Effector CD8-positive, alpha-beta T cell (primary cell): ENCODE measurements at places on chromosomes 4 and X.
A peak's percentile ranks its signal among the peaks of the same experiment; 100 is the strongest.

DNA sequence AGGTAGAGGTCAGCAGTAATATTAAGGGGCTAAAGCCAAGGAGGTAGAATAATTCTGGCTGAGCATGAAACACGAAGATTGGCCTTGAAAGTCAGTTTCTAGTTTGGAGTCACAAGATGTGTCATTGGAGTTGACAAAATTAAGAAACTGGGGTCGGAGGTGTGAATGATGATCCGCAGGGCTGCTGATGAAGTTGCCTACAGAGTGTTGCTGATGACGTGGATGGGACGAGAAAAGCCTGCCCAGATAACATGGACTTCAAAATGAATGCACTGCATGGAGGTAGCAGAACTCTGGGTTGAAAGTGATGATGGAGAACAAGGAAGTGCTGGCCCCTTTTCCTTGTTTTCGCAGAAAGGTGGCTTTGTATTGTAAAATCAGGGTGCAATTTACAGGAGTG lies 60.5 kb downstream of the DTHD1 start:
- no peak for DNase-seq

DNA sequence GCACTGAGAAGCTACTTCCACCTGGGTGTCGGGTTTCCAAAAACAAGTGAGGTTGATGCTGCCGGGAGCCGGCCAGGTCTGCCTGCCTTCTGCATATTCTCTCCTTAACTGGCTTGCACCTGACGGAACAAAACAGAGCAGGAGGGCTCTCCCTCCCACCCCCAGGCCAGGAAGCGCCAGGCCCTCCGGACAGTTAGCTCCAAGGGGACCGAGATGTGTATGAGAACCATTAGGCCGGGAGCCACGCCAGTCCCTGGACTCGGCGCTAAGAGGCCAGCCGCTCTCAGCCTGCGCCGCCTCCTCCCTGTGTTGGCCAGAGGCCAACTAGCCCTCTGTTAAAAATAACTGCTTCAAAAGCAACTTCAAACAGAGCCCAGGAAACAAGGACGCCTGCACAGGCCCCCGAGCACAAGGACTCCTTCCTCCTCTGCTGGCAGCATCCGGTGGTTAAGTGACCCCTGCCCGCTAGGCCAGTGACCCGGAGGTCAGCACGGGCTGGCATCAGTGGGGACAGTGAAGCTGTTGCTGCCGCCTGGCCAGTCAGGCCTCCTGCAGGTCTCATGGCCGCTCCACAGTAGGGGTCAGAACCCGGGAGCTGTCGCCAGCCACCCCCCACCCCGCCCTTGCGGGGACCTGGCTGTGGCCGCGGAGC lies 107.9 kb downstream of the ABLIM2 start:
- no peak for DNase-seq

DNA sequence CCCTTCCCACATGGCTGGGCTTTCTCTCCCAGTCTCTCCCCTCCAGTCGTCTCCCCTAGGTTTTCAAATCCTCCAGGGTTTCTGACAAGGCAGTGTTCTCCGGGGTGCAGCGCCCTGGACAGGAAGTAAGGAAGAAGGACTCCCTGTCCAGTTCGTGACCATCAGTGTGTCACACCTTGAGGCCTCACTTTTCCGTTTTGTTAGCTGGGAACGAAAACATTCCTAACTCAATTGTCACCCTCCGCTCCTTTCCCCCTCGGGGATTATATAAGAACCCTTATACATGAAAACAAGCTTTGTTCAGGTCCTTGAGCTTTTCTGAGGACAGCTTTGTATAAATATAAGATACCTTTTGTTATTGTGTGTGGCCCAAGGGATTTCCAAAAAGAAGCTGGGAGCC lies 92.1 kb downstream of the KDR start:
- DNase-seq: no peak

GRCh38 chr4:37999000-37999716 lies 39.0 kb downstream of the PTTG2 start:
- DNase-seq: no peak

DNA sequence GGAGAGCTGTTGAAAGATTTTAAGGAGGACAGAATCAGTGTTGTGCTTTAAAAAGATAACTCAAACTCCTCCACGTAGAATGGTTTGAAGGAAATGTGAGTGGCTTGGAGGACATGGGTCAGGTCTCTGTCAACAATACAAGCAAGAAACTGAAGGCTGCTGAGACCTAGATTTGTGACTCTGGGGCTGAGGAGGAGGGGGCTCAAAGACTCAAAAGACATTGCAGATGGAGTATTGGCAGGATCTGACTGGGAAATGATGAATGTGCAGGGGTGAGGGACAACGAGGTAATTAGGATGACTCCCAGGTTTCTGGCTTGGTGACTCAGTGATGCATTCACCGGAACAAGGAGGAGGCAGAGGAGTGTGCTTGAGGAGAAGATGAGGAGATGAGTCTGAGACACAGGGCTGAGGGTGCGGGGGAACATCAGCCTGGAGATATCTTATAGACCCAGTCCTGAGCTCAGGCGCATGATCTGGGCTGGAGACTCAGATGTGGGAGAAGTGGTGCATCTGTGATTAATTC lies 3.3 kb upstream of the RPS4X start:
- DNase-seq: no peak

DNA sequence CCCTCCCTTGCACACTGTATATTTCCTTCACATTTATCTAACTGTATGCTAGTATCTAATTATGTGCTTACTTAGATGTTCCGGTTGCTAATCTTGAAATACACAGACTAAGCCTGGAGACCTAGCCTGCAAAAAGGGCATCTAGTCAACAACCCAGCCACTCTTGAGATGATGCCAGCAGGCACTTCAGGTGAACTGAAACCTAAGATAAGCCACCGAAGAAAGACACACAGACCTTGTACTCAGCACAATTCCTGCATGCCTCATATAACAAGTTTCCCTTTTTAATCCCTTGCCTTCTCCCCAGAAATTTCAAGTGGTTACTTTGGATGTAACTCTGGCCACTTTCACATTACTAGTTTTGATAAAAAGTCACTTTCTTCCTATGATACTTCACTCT lies 2506.6 kb downstream of the ARAP2 start:
- no peak for DNase-seq

GRCh38 chr4:167606551-167606950 lies 372.3 kb upstream of the SPOCK3 start:
- no peak for DNase-seq

- no peak for DNase-seq
These were observed 105.4 kb upstream of the DIAPH2 start for GRCh38 chrX:96579252-96579651.

DNA sequence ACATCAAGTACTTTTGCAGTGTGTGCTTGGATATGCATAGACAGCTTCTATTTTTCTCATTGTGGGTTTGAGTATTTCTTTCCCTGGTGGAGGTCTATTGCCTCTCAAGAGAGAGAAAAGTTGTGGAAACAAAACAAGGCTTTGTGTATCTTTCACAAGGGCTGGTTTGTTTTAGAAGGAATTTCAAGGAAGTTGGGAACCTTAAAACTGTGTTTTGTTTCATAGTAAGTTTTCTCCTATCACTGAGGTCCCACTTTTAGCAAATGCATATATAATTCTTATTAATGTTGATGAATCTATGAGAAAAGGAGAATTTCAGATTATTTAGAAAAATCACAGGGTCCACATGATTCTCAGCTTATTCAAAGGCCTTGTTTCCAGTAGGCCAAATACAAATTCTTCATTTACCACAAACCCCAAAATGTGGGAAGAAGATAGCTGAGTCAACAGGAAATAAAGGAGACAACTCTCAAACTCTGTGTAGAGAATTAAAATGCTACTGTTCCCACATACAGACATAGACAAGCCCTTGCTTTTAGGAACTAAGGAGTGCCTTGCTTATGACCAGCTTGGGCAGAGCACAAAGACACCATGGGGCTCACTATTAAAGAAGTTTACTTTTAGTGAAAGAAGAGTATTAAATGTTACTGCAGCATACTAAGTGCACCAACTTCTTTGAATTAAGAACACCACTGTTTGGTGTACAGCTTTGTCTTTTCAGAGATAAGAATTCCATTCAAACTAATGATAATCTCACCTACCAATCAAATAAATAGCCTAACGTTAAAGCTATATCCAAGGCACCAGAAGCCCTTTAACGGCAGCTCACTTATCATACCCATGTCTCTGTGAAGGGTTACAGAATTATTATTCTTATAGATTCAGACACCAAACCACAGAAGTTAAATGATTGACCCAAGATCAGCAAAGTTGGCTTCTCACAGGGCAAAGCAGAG lies 177.4 kb upstream of the LEF1 start:
- DNase-seq: no peak

DNA sequence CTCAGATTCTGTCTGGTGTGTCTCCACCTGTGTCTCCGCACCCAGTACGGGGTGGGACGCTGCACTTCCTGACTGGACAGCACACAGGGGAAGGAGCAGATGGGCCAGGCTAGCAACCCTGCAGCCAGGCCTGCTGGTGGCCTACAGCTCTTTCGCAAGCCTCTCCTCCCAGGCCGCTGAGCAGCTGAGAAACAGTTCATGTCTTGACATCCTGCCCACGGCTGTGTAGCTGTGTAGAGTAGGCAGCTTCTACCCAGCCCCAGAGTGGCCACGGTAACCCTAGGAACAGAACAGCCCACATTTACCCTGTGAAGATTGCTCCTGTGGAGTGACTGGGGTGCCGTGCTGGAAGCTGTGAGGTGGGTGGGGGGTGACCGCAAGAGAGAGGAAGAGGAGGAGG lies 38.9 kb downstream of the CCNQ start:
- no peak for DNase-seq

- no peak for DNase-seq
These were observed 169.6 kb downstream of the MID1IP1 start for GRCh38 chrX:38970845-38971244.

GRCh38 chr4:15149234-15149838 lies 147.1 kb downstream of the CPEB2 start:
- no peak for DNase-seq

- DNase-seq: no peak
These were observed 123.3 kb upstream of the ZCCHC13 start for GRCh38 chrX:74180716-74181115.

GRCh38 chr4:177229331-177229730 lies 80.3 kb upstream of the NEIL3 start:
- DNase-seq: no peak

- DNase-seq: no peak
These were observed 62.3 kb upstream of the LNX1 start for GRCh38 chr4:53653484-53654053.

- no peak for DNase-seq
These were observed 97.4 kb downstream of the LCORL start for GRCh38 chr4:17924189-17924588.

- no peak for DNase-seq
These were observed 25.2 kb downstream of the NAT8L start for GRCh38 chr4:2084316-2084715.

DNA sequence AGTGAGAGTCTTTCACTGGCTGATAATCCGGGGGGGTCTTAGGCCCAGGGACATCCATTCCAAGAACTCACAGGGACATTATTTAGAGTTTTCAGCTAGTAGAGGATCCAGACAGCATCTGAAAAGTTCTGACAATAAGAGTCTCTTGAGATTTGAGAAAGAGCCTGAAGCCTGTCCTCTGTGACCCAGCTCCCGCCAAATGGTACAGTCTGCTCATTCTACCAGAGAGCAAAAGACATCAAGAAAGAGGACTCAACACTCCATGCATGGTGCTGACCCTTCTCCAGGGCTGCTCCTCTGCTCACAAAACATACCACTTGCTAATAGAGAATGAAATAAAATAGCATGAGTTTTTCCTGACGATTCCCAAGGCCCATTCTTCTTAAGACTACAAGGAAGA lies 162.0 kb downstream of the ATP10D start:
- DNase-seq: no peak

DNA sequence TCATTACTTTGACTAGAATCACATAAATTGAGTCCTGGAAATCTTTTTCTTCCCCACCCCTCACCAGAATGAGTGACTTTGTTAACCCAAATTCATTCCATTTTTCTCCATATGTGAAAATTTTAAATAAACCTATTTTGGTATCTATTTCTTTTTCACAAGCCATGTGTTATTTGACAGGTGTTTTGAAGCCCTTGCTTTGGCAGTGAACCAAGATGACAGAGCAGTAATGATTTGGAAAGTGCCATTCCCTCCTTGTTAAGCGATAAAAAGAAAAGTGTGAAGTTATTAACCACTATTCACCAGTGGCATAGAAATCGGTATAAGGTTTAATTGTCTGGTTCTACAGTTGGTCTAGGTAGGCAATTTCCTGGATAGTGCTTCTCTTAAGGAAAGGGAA lies 66.1 kb downstream of the POLA1 start:
- no peak for DNase-seq

GRCh38 chrX:41389311-41389888 lies 55.4 kb downstream of the DDX3X start:
- no peak for DNase-seq

- DNase-seq: no peak
These were observed 53.2 kb upstream of the EPGN start for GRCh38 chr4:74255096-74255495.

GRCh38 chr4:118867311-118868067 lies 21.2 kb upstream of the SYNPO2 start:
- DNase-seq: no peak

- no peak for DNase-seq
These were observed 157.6 kb downstream of the ARX start for GRCh38 chrX:24858004-24858746.

GRCh38 chr4:98822144-98822543 lies 106.8 kb downstream of the EIF4E start:
- no peak for DNase-seq

- no peak for DNase-seq
These were observed 32.7 kb upstream of the WFS1 start for GRCh38 chr4:6236816-6237390.

DNA sequence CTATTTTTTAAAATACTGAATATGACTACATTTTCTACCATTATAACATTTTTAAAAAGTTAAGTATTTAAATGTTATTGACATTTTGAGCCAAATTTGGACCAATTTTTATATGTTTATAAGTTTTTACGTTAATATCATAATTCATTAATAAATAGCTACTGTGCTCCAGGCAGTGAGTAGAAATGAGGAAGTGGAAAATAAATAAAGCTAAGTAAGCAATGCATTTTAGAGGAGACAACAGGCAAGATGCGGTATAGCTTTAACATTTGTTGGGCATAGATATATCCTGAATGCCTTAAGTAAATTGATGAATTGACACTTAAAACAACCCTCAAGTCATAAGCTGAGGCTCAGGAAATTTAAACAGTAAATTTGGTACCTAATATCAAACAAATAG lies 474.8 kb downstream of the PCDH10 start:
- no peak for DNase-seq

GRCh38 chrX:108221301-108221864 lies 129.8 kb downstream of the ATG4A start:
- no peak for DNase-seq

GRCh38 chrX:723781-724180 lies 93.2 kb downstream of the SHOX start:
- DNase-seq: no peak

- DNase-seq: no peak
These were observed 42.0 kb downstream of the PSAPL1 start for GRCh38 chr4:7392438-7393421.

- no peak for DNase-seq
These were observed 1006.9 kb downstream of the PCDH7 start for GRCh38 chr4:31727030-31727429.

- DNase-seq: peak; percentile 1
These were observed 2.9 kb downstream of the PAK3 start for GRCh38 chrX:111098874-111099273.

- DNase-seq: no peak
These were observed 478.0 kb downstream of the PDHA2 start for GRCh38 chr4:96317891-96318290.

- no peak for DNase-seq
These were observed 75.5 kb downstream of the GPC3 start for GRCh38 chrX:133909888-133910287.

- DNase-seq: no peak
These were observed 168.5 kb upstream of the STK26 start for GRCh38 chrX:131854581-131854980.
